ENCODE measurements at places on chromosomes 3 and 15.

DNA sequence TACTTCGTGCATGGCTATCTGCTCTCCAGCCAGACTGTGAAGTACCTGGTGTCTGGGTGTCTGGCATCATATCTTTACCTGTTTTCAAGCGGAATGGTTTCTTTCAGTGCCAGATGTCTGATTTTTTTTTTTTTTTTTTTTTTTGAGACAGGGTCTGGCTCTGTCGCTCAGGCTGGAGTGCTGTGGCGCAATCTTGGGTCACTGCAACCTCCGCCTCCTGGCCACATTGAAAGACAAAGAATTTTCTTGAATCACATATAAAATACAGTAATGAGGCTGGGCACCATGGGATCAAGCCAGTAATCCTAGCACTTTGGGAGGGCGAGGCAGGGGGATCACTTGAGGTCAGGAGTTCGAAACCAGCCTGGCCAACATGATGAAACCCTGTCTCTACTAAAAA is 2.8 kb upstream of the MESP1 start:
- DNase-seq: no peak

GRCh38 chr15:25059698-25060471 is 105.1 kb downstream of the SNRPN start:
- DNase-seq: no peak

- no peak for DNase-seq
Observed at GRCh38 chr3:144923046-144923775, 951.6 kb downstream of the DIPK2A start.

DNA sequence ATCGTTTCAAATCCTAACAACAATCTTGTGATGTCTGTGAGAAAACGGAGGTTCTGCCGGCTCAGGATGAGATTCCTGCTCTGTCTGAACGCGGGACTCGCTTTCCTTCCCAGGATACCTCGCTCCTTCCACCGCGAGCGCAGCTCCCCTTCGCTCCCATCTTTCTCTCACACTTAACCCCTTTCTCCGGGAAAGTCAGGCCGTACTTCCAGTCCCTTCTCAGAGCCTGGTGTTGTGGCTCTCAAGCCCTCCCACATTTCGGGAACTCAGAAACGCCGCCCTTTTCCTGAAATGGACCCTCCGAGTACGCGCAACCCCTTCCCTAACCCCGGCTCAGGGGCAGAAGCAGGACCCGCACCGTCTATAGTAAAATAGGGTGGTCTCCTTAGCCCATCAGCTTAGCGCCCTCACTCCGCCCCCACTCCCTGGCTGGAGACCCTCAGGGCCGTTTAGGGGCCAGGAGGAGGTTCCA is 378 bp upstream of the FEM1B start:
- DNase-seq: no peak

DNA sequence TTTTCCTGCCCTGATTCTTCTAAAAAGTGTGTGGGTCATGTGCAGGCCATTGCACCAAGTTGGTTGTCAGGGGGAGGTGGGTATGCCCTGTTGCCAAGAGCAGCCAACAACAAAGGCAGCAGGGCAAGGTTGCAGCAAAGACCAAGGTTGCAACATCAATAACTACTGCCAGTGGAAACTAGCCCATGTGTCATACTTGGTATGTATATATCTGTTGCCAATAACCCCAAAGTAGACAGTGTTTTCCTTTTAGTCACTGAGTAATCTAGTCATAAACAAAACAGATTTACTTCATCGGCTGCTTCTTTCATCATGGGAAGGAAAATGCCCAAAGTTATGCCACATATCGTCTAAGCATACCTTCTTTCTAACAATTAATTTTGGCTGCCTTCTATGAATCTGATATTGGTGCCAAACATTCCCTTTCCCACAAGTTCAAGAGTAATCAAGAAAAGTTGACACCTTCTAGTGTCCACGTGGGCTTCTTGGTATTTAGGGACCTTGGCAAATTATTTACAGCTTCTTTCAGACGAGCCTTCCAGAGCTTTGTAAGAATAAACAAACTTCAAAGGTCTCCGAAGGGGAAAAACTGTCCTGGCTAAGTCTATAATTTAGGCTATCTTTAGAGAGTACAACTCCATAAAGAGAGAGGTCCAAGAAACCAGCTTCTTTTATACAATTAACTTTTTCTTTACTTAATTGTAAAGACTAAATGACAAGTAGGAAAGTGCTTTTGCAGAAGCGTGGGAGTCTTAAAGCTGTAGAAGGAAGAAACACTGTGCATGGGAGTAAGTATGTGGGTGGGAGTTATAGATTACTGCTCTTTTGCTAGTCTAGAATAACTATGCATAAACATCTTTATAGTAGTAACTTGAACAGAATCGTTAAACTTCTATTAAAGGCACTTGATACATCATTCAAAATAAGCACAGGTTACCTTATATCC is 10.0 kb upstream of the MBNL1 start:
- peak; percentile 71 for DNase-seq

DNA sequence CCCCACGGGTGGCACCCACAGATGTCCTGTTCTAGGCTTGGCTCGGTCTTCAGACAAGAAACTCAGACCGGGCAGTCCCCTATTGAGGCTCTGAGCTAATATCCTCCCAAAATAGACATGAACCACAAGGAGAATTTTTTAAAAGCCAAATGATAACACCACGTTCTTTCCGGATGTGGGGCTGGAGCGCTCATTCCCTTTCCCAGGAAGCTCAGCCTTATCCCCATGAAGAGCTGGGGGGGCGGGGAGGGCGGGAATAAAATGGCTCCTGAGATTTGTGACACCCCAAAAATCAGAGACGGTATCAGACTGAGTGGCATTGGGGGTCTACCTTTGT is 1.1 kb downstream of the SLC6A1 start:
- no peak for DNase-seq

DNA sequence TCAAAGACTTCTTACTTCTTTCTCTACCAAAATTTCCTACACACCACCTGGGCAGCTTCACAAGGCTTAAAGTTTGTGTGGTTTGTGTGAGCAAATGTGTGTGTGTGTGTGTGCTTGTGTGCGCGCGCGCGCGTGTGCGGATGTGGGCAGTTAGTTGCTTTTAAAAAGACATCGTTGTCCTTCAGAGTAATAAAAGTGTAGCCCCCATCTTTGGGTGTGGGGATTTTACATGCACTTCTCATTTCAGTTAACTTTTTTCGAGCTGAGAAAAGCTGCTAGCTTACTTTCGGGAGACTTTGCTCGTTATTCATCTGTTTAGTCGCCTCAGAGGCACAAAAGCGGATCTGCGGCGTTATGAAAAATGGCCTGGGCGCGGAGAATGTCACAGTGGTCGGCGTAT is 36.0 kb downstream of the ZIC4 start:
- DNase-seq: no peak

DNA sequence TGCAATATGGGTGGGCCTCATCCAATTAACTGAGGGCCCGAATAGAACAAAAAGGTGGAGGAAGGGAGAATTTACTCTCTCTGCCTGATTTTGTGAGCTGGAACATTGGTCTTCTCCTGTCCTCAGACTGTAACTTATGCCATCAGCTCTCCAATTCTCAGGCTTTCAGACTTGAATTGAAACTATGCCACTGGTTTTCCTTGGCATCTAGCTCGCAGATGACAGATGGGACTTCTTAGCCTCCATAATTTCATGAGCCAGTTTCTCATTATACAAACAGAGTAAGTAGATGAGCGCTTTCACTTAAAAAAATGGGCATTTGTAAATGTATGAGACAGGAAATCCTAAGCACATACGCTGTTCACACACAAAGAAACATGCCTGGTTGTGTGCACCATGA is 8.7 kb upstream of the PTX3 start:
- DNase-seq: no peak

DNA sequence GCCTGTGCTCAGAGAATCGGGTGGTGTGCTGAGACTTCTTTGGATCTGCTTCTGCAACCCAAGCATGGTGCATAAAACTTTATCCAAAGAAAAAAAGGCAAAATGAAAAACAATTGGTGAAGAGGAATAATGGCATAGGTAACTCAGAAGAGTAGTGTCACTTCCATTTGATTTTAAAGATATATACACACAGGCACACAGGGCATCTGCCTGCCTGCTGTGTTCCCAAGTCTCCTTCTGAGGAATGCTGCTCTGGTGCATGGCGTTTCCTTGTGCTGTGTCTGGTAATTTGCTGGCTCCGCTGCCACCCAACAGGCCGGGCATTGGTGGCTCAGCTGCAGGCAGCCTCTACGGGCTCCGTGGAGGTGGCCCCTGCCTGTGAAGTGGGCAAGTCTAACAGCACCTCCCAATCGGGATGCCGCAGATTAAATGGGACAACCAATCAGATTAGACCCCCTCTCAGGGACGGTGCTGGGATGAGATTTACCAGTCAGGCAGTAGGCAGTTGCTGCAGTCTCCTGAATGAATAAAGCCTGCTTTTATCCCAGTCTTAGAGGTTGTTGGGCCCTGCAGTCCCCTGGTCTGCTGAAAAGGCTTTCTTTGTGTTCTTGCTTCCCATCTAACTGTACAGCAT is 253.7 kb upstream of the RASGRP1 start:
- no peak for DNase-seq

DNA sequence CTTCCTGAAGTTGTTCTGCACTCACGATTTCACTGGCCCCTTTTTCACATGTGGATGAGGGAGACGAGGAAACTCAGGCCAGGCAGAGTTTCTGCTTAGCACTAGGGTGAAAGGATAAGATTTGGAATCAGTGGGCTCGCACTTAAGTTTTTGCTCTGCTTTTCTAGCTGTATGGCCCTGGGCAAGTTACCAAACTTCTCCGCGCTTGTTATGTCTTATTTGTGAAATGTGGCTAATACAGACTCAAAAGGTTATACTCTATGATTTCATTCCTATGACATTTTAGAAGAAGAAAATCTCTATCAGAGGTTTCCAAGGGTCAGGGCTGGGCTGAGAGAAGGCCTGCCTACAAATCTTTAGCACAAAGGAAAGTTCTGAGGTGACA is 191.9 kb upstream of the LRIG1 start:
- DNase-seq: no peak

DNA sequence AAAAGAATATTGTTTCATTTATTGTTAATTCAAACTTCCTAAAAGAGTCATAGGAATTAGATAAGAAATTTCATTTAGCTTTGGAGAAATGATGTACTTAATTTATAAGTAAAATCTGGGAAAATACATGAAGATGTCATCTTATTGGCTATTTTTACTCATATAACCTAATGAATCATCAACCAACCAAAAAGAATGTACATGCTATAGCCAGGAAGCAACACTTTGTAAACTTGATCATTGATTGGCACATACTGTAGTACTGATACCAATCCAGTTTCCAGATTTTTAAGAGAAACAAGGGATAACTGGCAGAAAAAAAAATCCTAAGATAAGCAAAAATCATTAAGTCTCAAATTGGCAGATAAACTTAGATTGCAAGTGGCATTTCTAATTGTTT is 207.9 kb upstream of the CDIN1 start:
- no peak for DNase-seq

DNA sequence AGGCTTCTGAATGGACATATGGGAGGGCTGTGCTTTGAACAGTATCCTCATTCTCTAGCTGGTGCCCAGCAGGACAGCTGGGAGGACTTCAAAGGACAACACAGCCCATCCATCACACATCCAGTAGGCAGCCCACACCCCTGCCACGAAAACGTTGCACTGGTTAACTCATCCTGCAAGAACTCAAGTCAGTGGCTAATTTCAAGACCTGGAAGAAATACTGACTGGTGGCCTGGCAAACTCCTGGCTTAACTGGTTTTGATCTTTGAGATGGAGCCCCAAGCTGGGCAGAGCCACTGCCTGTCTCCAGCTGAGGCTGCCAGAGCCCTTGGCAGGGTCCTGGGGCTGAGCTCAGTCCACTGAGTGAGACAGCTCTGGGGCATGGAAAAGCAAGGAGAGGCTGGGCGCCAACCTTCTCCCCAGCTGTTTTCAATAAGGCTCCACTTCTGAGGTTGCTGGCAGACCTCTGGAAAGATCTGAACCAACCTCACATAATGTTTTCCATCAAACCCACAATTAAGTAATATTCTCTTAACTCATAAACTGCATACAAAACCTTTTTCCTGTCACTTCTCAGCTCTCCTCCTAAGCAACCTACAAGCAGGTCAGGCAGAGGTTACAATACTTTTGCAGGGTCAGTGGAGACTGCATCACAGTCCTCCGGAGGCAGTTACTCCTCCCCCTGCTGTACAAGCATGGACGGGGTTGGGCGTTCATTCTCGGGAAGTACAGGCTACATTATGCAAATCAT is 110.3 kb downstream of the MYLK start:
- DNase-seq: no peak

- DNase-seq: no peak
Observed at GRCh38 chr15:91849749-91850161, 3.8 kb upstream of the SLCO3A1 start.

DNA sequence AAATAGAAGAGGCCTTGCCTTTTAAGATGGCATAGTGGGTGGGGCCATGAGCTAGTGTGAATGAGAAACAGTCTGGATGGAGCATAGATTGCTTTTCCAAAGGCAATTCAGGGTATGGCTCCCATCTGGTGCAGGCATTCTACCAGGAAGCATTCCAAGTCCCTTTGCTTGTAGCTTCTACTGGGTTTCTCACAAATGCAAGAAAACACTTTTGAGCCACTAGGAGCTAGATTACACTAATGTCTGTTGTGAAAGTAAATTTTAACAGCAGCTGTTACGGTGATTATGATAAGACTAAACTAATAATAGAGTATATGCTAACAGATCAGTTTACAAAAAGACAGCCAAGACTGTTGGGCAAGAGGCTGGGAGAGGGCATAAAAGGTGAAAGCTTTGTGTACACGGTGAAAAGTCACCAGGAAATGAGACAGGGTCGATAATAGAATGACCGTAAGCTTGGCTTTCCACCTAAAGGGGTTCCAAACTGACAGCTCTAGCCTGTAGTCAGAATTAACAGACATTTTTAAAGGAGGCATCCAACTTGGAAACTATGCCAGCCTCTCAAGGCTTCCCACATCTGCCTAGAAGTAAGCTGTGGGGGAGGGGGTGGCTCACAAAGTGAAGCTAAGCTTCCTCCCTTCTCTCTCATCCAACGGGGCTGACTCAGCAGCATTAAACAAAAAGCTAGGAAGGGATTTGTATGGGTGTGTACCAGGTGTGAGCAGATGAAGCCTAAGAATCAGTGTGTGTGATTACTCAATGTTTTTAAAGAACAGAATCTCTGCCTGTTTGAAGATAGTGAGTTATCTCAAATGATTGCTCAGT is 61.1 kb upstream of the GPD1L start:
- DNase-seq: no peak

- no peak for DNase-seq
Observed at GRCh38 chr3:173893835-173894234, 496.3 kb downstream of the NLGN1 start.

- DNase-seq: no peak
Observed at GRCh38 chr3:190615607-190616006, 101.7 kb downstream of the IL1RAP start.

DNA sequence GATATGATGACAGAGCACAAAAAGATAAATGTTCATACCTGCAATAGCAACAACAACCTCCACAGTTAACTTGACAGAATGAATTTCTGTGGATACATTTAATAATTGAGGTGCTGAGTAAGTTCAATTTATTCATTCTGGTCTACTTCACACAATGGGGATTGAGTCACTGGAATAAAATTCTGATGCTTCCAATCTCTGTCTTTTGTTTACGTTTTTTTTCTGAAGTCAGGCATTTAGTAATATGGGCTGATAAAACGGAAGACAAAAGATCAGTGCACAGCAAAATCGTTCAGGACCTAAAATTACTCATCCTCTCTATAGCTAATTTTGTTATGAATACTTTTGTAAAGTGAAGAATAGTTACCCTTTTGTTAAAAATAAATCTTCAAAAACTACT is 565.9 kb upstream of the CCDC54 start:
- DNase-seq: no peak

- no peak for DNase-seq
Observed at GRCh38 chr3:128077202-128077624, 25.0 kb downstream of the SEC61A1 start.
